ENCODE measurements at places on chromosomes 6 and 20. TPM values are rescaled to one million over a fixed set of nuclear protein-coding genes. Genes with fewer than 3 reads are reported as not detected.

SNX14 gene
- 118 TPM for total RNA-seq

HBS1L gene
- total RNA-seq = 178 TPM

PDRG1 gene
- total RNA-seq = 3.5 TPM

KCNK16 gene
- not detected for total RNA-seq

GCNT2 gene
- not detected for total RNA-seq

LPA gene
- total RNA-seq = not detected

SIRPG gene
- total RNA-seq = not detected

KCNQ2 gene
- not detected for total RNA-seq

BCL2L1 gene
- 66.0 TPM for total RNA-seq

NMBR gene
- total RNA-seq = not detected

ENPP5 gene
- total RNA-seq = not detected

MBOAT1 gene
- 1.6 TPM for total RNA-seq

GPSM3 gene
- 0.59 TPM for total RNA-seq

SEL1L2 gene
- total RNA-seq = not detected

SEC63 gene
- 38.3 TPM for total RNA-seq

FOXF2 gene
- under 0.01 TPM for total RNA-seq

FHL5 gene
- not detected for total RNA-seq

PBOV1 gene
- not detected for total RNA-seq

KIAA1586 gene
- total RNA-seq = 19.9 TPM

STMND1 gene
- total RNA-seq = not detected

MOCS3 gene
- total RNA-seq = 9.8 TPM

LY6G6C gene
- not detected for total RNA-seq

DIDO1 gene
- 55.6 TPM for total RNA-seq

EYS gene
- total RNA-seq = 0.05 TPM

CLDN20 gene
- total RNA-seq = not detected
